ENCODE measurements at places on chromosomes 1 and 21.

GRCh38 chr1:4216231-4216630 lies 316.2 kb upstream of the C1orf174 start:
- no peak for DNase-seq

GRCh38 chr1:15843826-15844572 lies 3.5 kb upstream of the SPEN start:
- DNase-seq: no peak

GRCh38 chr1:182811975-182812722 lies 22.6 kb downstream of the NPL start:
- DNase-seq: no peak

GRCh38 chr1:202134645-202135172 lies 9.8 kb downstream of the ARL8A start:
- no peak for DNase-seq

DNA sequence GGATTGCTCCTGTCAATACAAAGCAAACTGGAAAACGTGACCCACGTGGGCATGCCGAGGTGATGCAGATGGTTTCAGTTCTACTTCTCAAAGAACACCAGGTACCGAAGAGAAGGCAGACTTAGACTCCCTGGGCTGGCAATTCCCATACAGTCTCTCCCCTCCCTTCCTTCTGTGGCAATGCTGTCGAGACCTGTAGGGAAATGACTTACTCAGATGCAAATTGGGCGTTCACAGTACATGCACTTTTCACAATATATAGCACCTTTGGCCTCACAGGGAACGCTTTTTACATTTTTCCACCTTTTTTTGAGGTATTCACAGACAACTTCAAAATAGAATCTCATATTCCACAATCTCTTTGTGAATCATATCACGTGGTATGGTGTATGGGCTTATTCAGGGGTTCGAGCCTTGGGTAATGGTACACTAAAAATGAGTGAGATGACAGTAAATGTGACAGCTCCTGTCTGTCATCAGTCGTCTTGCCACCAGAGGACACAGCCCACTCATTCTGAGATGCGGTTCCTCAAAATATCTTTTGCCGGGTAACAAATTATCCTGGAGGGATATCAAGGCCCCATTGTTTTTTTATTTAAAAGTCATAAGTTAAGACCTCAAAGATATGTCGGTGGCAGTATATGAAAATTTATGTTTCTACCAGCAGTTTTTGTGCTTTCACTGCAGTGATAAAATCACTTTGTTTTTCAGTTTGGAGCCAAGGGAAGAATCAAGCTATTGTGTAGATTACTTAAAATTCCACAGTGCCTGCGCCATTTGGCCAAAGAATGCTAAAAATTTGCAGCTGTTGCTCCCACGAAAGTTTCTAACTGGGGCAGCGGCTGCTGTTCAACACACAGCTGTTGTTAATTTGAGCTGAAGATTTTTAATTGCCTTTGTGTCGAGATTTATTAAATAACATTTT lies 168.4 kb downstream of the ZZZ3 start:
- no peak for DNase-seq

- DNase-seq: no peak
These were observed 14.0 kb upstream of the LGALS8 start for GRCh38 chr1:236509647-236510401.

- DNase-seq: no peak
These were observed 74.5 kb downstream of the ITPKB start for GRCh38 chr1:226664413-226665101.

GRCh38 chr1:6727535-6727934 lies 25.9 kb upstream of the DNAJC11 start:
- DNase-seq: peak; percentile 37

DNA sequence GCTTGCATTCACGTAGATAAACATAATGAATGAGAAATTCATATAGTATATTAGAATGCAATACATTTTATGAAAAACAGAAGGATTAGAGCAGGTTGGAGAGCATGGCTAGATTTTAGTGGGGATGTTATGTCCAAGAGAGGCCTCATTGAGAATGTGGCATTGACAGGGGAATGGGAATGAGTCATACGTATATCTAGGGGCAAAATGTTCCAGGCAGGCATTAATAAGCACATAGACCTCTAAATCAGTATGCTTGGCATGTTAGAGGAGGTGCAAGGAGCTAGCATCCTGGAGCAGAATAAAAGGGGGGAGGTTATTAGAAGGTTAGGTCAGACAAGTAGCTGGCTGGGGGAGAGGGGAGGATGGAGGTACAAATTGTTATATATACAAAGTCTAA lies 93.0 kb downstream of the USH2A start:
- DNase-seq: no peak

- no peak for DNase-seq
These were observed 22.7 kb downstream of the SLC2A1 start for GRCh38 chr1:42935971-42936308.

- DNase-seq: no peak
These were observed 840.0 kb upstream of the B3GALT2 start for GRCh38 chr1:194026422-194026821.

DNA sequence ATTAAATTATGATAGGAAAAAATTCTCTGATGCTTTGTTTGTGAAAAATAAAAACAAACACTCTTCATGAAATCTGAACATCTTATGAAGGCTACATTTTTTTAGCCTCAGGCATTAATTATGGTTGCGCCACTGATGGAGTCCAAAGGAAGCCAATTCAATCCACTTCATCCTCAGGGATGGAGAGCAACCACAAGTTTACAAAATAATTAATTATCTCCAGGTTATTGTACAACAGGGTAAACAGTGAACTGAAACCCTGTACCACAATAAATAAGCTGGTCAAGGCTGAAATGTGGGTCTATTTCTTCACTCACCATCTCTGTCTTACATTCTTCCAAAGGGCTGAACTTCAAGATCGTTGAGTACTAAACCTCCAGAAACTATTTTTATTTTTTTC lies 49.2 kb downstream of the MRPL39 start:
- DNase-seq: no peak

- no peak for DNase-seq
These were observed 14.9 kb downstream of the SLC26A9 start for GRCh38 chr1:205928317-205928716.
